ENCODE measurements at places on chromosomes 1 and 21.

DNA sequence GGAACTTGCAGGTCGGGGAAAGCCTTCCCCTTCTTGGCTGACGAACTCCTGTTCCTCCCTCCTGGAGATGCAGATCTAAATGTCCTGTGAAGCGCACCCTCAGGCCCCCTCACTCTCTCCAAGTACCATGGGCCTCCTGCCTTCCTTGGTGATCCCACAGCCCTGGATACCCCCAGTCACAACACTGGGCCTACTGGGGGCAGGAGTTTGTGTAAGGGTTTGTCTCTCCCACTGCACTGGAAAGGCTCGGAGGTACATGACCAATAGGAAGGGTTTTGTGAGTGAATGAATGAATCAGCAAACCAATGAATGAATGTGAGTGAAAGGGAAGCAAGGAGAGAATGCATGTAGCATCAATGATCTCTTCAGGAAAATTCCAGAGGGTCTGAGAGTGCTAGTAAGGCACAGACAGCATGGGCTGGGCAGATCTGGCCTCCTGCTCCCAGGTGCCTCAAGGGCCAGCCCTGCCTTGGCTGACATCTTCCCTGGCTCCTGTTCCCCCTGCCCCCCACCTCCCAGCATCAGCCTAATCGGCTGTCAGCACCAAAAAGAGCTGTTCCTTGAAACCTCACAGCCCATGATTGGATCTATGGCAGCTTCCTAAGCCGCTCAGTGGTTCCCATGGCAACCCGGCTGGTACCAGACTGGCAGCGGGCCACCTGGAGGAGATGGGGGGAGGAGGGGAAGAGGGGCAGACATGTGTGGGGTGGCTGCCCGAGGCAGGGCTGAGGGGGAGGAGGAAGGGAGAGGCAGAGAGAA lies 95.8 kb downstream of the VWA5B1 start:
- no peak for DNase-seq

GRCh38 chr1:1356166-1356795 lies 2.1 kb downstream of the MXRA8 start:
- DNase-seq = no peak

DNA sequence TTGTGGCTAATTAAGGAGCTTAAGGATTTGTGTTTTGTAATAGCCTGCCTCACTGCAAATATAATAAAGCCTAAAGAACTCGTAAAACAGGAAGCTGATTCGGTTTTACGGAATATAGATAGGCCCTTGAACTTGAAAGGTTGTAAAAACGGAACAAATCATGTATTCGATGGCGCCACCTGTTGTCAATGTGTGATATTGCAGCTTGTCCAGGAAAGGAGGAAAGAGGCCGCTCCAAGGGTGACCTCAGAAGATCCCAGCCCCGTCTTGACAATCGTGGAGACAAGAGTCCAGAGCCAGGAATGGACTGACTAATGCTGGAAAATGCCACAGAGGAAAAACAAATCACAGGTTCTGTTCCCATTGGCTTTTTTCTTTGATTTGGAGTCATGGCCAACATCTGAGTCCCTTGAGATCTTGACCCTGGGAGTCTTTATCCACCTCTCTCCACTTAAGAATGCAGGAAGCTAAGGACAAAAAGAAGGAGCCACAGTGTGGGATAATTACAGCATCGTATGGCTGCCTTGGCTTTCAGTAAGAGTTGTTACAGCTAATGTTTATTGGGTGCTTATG lies 7.0 kb upstream of the IGSF21 start:
- peak; percentile 30 for DNase-seq

GRCh38 chr1:240465531-240465940 lies 146.4 kb downstream of the GREM2 start:
- no peak for DNase-seq
